ENCODE measurements at places on chromosomes 2 and 18.

- no peak for DNase-seq
Observed at GRCh38 chr2:177244244-177244771, 20.2 kb downstream of the NFE2L2 start.

GRCh38 chr2:104539649-104540048 lies 314.3 kb upstream of the POU3F3 start:
- DNase-seq, result no peak

DNA sequence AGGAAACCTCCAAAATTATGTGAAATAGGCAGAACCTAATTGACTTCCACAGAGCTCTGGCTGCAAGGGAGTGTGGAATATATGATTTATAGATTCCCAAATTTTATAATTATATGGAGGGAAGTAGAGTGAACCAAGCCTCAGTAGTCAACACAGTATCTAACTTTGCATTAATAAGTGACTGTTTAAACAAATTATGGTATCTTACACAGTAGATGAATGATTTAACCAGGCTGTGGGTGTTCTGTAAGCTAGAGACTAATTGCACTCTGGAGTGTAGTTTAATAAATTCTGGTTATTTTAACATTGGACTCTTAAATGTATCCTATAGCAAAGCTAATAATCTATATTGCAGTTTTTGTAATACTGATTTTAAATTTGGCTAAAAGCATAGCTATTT lies 183.5 kb downstream of the KIAA1328 start:
- DNase-seq, result no peak

DNA sequence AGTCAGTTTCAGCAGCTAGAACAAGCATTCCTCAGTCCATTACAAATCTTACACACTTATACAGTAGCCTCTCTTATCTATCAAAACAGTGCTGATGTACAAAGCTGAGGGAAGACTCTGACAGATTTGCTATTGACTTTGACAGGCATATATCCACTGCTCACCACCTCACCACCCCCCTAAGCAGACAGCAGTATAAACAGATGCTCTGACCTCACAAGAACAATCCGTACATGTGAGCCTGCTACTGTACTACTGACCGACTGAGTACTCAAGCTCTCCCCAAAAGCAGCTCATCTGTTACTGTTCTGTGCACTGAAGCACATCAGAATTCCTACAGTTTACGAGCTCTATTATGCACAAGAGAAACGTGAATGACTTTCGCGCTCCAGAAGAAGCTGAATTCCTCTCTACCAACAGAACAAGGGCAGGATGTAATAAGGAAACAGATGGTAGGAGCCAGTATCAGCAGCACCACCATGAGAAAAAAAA lies 95.6 kb upstream of the PDE1A start:
- no peak for DNase-seq

DNA sequence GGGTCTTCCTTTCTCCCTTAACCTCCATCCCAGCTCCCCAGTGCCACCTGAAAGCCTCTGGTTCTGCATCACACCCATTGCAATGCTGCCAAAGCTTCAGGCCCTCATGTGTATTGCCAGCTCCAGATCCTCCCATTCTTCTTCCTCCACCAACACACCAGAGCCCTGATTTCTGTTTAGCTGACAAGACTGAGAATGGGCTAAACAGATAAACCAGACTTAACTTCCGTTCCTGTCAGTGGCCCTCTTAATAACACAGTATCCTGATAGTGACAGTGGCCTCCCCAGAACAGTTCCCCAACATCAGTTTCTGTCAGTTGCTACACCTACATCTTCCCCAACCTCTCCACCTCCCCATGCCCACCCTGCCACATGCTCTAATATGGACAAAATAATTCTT lies 31.3 kb upstream of the C1D start:
- DNase-seq, result no peak

DNA sequence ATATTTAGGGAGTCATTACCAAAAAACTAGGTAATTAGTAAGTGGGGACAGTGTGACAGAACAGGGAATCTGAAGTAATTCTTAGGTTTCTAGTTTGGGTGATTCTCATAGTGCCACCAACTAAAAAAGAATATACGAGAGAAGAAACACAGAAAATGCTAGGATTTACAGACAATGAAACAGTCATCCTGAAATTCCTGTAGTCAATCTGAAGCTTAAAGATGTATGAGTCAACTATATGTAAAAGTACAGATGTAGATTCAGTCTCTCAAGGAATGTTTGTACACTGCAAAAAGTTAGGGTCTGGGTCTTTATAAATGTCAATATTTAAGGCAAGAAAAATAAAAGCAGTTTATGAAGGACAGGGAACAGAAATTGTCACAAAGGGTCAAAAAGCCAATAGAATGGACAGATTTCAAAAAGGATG lies 107.0 kb downstream of the STRN start:
- DNase-seq, result no peak

- no peak for DNase-seq
Observed at GRCh38 chr2:156728328-156728727, 292.1 kb downstream of the GPD2 start.

DNA sequence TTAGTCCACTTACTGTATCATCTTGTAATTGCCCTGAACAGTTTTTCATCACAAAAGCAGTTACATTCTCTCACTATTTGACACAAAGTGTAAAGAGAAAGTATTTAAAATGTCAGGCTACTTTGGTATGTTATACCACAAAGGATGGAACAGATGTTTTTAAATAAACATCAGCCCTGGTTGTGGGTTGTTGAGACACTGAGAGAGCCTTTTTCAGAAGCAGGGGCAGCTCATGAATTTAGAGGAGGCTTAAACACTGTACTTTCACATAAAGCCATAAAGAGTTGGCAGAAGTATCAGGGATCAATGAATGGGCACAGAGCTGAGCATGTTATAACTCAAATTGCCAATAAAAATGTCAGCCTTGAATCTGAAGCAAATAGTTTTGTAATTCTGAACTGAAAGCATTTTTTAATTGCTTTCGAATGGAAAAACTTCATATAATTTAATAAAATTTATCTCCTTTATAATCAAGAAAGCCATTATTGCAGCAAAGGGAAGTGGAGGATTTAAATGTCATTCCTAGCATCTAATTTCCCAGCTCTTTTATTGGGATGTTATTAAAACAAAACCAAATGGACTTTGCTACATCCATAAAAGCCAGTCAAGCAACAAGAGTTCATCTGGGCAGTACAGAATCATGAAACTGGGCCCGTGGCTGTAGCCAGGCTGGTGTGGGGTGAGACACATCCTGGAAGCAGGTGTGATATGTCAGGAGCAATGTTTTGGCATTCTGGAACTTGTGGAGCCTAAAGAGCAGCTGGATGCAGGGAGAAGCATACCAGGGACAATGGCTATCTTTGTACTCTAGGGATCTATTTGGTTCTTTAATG lies 95.1 kb upstream of the NT5C1B start:
- no peak for DNase-seq

DNA sequence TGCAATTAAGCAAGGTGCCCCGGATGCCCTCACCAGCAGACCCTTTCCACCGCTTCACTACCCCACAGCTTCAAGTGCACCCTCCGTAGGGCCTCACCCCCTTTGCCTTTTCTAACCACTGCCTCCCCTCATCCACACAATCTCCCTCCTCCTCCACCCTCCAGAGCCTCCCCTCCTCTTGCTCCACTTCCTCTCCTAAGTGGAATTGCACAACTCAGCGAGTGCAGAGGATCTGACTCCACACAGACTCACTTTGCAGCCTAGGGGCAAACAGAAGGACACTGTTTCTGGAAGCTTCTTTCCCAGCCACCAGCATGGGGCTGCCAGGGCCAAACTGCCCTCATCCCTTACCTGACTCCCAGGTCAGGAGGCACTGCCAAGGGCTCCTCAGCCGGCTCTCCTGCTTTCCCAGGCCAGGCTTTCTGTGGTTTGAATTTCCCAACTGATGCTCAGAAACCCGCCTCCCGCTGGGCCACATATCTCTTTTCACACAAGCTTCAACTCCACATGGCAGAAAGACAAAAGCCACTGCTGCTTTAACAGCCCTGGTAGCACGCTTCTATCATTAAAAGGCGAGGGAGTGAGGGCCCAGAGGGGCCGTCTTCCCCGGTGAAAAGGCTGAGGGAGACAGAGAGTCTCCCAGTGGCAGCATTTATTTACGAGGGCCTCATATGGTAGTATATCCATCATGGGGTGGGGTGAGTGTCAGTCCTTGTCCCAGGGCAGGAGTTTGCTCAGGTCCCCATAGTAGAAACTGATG lies 74.7 kb upstream of the MGAT4A start:
- no peak for DNase-seq

DNA sequence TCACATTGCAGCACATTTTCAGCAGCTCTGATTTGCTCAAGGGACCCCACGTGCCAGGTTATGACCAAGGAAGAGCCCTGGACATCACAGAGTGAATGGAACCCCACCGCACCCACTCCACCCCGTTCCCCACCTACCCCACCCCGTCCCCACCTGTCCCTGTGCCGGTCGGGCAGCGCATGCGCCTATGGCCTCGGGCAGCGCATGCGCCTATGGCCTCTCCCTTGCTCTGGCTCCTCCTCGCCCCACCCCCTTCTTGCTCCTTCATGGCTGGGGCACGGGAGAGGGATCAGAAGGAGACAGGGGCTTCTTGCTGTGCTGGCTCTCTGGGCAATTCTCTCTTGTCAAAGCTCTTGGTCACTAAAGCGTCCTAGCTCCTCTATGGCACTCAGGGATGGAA lies 371.8 kb upstream of the HS6ST1 start:
- no peak for DNase-seq

- no peak for DNase-seq
Observed at GRCh38 chr2:238334885-238335284, 14.6 kb downstream of the TRAF3IP1 start.

DNA sequence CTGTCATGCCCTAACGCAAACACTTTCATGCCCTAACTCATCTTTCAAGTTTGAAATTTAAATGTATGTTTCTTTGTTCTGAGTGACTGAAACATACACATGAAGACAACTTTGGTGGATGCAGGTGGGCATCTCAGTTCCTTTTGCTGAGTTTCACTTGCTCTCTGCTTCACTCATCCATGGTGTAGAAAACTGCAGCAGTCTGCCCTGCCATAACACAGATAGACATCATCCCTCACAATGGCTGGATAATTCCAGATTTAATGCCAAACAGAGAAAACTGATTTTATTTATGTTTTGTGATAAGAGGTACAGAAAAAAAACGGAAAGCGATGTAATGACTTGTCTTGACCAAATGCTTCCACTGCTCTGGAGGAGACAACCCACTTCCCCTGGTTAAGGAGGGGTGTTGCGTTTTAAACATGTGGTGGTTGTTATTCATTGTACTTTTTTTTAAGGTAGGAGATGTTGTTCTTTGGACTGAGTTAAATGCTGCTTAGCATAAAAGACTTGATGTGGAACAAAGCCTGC lies 70.4 kb downstream of the RHBDD1 start:
- DNase-seq, result no peak

GRCh38 chr2:206245265-206245672 lies 29.2 kb upstream of the ZDBF2 start:
- no peak for DNase-seq

GRCh38 chr2:112933261-112933660 lies 22.3 kb downstream of the IL37 start:
- DNase-seq, result no peak

DNA sequence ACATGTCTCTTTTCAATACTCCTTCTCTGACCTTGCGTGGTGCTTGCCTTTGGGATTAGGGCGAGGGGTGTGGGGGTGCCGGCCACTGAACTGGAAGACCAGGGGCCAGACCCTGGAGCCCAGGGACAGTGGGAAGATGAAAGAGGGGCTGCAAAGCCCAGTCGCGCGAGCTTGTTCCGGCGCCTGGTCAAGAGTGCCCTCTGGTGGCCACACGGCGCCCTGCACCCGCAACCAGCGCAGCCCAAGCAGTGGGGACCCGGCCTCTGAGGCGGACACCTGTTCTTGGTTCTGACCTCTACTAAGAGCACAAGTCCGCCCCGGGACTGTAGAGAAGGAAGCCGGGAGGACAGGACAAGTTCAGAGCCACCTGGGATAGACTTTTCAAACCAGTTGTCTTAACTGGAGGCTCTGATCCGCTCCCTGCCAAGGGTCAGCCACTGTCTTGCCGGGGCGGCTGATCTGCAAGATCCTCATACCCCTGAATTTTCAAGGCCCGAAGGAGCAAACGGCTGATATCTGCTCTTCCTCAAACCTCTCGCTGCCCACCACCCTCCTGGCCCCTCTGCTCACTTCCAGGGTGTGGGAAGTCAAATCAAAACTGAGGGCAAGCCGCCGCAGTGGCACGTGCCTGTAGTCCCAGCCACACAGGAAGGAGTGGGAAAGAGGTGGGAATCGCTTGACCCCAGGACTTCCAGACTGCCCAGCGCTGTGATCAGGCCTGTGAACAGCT lies 14.9 kb upstream of the MSH6 start:
- DNase-seq, result peak; percentile 54

DNA sequence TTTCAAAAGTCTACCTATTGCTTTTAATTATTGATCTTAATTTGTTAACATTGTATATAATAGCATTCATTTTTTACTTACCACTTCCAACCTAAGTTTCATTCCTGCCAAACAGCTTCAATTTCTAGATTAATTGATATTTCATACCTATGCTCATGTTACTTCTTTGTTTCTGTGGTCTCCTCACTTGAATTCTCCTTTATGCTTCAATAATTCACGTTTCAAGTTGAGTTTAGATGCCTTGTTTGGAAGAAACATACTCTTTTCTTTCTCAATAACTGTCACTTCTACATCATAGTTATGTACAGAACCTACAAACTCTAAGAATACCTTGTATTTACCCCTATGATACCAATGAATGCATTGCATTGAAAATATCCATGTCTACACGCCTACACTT lies 862.2 kb upstream of the LRATD1 start:
- no peak for DNase-seq

Measured in activated T-cell treated with anti-CD3 and anti-CD28 coated beads for 24 hours (primary cell).